ENCODE measurements at places on chromosomes 7 and 10.

GRCh38 chr7:131899271-131900030 lies 343.0 kb upstream of the PODXL start:
- no peak for DNase-seq

GRCh38 chr7:154350892-154351291 lies 298.7 kb downstream of the DPP6 start:
- DNase-seq, result no peak

DNA sequence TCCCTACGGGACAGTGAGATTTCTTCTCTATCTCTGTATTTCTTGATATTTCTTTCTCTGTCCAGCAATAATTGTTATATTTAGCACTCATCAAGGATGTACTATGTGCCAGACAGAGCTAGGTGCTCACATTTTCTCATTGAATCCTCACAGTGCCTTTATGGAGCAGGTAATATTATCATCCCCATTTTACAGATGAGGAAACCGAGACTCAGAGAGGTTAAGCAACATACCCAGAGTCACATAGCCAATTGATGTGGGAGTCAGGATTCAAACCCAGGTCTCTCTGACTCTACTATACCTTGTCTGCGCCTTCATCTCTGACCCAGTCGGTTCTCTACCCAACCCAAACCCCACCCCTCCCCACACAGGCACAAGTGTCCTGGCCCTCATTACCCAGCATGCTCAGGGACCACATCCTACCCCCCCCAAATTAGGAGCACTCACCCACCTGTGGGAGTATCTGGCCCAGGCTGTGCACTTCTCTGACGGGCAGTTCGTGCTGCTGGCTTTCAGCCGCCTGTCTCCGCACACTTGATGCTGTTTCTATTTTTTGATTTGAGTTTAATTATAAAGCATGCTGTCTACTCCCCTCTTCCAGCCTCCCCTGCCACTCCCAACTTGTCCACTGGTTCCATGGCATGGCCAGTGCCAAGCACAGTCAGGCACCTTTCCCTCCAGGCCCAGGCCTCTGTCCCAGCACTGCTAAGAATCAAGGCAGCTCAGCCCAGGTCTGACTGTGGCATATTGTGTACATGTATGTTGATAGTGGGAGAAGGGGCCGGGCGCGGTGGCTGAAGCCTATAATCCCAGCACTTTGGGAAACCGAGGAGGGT lies 9.8 kb upstream of the SAMD8 start:
- no peak for DNase-seq

DNA sequence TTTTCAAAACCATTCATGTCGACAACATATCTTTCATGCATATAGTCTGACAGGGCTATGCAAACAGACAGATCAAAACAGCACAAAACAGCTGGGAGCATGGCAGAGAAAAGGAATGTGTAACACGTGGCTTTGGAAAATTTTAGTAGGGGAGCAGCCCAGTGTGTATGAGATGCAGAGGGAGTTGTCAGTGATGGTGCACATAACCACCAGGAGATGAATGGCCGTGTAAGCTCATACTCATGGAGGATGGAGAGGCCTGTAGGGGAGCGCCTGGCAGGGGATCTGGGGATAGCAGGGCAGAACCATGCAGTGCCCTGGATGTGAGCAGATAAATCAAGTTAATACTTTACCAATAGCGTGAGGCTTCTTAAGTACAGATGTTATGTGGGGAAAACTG lies 45.7 kb downstream of the RHOBTB1 start:
- no peak for DNase-seq

GRCh38 chr7:105496521-105496920 lies 25.6 kb downstream of the PUS7 start:
- DNase-seq, result no peak

DNA sequence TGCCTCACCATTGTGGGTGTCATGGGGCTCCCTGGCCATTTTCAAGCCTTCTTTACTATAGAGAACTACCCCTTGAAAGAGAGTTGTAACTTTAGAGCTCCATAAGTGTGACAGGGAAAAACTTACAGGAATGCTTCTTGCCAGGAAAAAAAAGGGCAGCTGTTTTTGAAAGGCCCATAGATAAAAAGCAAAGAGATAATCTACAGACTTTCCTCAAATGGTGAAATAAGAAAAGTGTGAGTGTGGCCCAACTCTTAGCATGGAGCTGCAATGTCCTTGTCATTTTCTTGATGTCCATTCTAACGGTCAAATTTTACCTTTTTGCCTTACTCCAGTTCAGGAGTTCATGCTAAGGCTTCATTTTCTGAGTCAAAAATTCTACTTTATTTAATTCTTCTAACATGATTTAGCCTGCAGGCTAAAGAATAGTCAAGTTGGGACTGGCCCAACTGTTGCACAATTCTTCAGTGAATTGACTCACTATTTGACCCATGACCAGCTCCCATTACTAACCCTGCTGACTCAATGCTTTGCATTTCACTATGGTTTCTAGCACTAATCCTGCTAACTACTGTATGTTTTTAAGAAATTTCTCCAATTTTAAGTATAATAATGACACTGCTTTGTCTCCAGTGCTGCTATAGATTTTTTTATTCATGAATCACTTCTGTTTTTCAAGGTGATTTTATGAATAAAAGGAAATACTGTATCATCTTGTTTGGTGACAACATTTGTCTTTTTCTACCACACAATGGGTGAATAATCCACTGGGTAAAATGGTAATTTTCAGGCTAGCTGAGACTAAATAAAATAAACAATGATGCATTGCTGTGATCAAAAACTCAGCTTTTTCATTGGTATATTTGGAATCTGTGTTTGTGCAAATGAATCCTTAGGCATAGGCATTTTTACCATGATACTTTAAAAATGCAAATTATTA lies 41.4 kb upstream of the SGCE start:
- no peak for DNase-seq

DNA sequence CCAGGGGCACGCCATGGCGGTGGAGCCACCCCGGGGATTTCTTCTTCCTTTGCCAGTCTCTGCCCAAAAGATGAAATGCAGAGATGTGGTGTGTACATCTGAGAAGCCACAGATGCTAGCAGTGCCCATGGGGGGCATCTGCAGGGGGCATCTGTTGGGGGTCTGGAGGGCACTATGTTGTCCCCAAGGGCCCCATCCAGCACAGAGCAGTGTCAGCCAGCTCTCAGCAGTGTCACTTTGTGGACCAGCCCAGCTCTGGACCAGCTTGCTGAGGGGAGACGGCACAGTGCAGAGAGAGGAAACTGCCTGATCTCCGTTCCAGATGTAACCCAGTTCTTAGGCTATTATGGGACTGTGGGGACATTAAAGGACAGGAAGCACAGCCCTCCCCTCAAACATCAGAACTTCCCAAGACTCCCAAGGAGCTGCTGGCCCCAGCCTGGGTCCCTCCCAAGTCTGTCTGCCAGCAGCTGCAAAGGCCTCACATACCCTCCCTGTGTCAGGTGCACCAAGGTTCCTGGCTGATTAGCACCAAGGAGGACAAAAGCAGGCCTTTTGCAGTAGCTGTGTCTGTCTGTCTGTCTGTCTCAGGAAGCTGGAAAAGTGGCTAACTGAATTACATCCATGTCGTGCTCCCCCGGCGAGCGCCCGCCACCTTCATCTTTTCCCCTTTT lies 536.5 kb downstream of the PTPRN2 start:
- no peak for DNase-seq

GRCh38 chr7:142405122-142405765 lies 147.4 kb upstream of the PRSS58 start:
- DNase-seq, result no peak

- peak; percentile 23 for DNase-seq
Observed at GRCh38 chr7:113015034-113015645, 71.5 kb downstream of the GPR85 start.

DNA sequence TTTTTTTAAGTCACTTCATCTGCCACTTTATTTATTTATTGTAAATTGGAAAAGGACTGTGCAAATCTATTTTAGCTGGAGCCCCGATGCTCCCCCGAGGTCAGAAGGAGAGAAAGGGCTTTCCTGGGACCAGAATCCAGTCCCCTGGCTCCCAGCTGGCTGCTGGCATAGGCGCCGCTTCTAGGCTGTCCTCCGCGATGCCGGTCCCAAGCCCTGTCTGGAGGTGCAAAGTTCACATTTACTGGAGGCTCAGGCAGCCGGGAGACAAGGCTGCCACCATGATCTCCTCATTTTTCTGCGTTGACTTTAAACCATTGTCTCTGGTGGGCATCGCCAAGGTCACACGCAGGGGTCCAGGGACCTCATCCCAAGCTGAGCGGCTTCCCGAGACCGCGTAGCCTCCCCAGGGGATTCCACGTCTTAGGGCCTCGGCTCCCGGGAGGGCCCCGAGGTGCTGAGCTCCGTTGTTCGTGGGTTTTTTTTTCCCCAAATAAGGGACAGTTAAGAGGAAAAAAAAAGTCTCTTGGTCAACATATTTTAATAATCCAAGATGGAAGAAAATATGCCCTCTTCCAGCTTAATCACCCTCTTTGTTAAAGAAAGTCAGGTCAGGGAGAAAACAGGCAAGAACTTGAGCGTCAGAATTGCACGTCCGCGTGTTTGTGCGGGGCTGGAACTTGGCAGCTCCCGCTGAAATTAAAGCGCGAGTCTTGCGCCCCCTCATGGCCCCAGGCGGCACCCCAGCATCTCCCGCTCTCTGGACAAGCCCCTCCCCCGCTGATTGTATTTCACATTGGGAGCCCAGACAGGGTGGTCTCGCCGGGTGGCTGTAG lies 11.9 kb downstream of the RGR start:
- DNase-seq, result no peak

GRCh38 chr10:13880760-13881159 lies 294.0 kb downstream of the PRPF18 start:
- no peak for DNase-seq

DNA sequence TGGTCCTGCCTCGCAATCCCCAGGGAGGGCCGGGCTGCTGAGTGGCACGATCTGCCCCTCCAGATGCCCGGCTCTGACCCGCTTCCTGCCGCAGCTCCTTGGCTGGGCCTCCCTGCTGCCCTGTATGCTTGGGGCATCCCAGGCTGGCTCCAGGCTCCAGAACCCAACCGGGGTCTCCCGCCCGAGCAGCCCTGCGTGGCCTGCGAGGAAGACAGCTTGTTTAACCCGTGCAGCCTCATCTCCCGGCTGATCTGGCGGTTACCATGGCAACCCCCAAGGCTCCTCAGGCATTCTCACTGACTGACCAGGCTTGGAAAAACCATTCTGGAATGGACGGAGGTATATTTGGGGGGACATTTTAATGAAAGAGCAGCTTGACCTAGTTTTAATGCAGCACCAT lies 232.4 kb upstream of the MYO3A start:
- no peak for DNase-seq

DNA sequence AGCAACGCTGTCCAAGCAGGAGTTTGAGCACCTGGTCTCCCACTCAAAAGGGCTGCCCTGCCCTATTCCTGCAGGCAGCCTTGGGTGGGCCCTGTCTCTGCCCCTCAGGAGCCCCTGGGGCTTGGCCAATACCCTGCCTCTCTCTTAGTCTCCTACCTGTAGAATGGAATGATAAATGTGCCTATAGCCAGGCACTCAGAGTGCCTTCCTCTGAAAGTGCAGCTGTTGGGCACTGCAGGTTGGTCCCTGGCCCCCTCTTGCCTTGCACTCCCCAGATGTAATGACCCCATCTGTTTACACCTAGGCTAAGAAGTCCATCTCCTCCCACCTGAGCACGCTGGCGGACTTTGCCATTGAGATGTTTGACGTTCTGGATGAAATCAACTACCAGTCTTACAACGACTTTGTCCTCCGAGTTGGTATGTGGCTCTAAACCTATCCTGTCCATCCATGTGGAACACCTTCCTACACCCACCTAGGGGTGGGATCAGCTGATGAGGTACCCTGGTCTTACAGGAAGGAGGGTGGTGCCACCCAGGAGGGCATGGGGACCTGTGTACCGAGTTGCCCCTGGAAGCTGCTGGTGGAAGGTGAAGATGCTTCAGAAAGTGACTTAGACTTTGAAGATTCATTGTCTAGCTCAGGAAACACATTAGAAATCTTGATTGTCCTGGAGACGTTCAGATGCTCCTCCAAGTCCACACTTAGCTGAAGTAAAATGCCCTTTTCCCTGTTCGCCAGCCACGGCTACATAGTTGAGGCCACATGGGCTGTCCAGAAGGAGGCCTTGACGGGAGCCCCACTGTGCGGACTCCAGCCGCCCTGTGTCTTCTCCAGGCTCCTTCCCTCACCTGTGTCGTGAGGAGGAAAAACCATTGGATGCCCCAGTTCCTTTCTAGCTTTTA lies 134.1 kb downstream of the ADCY1 start:
- DNase-seq, result no peak
